ENCODE measurements at places on chromosomes 6 and 20.
A peak's percentile ranks its signal among the peaks of the same experiment; 100 is the strongest.

DNA sequence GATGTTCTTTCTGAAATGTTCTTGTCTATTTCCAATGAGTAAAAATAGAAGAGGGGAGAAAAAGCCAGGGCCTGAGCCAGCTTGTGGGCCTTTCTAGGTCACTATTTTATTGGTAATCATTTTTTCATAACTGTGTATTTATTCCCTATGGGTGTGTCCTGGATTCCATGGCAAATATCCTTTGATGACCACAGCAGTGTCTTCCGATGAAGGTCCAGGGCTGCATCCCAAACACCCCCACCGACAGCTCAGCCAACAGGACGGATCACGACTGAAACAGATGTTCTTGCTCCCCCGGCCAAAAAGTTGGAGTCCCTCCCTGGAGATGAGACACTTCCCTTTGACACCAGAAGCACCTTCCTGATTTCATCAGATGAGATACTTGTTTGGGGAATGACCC is 105.4 kb upstream of the PLEKHG1 start:
- DNase-seq, result no peak

DNA sequence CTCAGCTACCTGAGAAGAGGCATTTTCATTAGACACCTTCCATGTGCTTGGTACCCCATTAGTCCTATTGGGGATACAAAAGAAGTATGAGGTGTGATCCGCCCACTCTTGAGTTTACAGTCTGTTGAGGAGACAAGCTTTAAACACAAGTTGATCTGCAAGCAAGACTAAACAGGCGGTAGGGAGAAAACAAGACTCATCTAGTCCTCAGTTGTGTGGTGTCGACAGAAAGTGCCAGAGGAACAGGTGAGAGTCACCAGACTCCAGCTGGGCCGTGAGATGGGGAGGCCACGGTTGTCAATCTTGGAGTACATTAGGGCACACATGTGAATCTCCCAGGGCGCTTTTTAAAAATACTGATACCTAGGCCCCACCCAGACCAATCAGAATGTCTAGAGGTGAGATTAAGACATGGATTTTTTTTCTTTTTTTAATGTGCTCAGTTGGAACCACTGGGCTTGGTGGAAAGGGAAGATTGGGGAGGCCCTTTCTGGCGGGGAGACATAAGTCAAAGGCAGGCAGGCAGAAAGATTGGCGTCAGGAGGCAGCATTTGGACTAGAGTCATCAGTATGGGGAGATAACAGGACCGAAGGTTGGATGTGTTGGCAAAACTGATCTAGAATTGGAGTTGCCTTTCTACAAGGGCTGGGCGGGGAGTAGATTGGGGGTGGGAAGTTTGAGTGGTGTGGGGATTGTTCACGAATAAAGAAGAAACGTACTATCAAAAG is 10.4 kb downstream of the E2F3 start:
- DNase-seq, result no peak

- DNase-seq, result peak; percentile 55
Observed at GRCh38 chr6:137882225-137882961, 15.3 kb downstream of the TNFAIP3 start.

DNA sequence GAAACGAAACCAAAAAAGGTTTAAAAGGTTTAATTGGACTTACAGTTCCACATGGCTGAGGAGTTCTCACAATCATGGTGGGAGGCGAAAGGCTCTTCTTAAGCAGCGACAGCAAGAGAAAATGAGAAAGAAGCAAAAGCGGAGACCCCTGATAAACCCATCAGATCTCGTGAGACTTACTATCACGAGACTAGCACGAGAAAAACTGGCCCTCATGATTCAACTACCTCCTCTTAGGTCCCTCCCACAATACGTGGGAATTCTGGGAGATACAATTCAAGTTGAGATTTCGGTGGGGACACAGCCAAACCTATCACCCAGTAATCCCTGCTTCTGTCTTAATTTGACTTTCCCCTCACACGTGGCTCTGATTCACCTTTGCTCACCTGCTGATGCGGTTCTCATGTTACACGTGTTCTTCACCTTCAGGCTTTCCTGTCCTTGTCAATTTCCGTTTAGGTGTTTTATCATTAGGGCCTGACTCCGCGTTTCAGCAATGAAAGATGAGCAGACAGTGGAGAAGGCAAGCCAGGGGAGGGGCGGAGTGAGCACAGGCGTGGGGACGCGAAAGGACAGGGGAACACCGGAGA is 57.1 kb downstream of the AGPAT4 start:
- DNase-seq, result no peak

- DNase-seq, result no peak
Observed at GRCh38 chr6:139187489-139187888, 52.6 kb downstream of the HECA start.

DNA sequence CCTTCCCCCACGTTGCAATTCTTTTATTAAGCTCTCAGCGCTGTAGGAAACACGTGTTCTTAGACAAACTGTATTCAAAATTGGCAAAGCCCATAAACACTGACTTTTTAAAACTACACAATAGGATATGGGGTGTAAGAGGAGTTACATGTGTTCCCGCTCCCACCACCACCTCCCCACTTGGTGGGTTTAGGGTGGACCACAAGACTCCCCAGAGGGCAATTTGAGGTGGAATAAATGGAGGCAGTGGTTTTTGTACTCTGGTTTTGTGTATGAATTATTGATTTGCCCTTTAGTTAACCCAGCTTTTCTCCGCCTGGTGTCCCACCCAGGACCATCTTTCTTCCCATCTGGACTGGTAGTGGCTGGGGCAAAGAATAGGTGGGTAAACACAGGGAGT is 3.7 kb downstream of the UQCC2 start:
- DNase-seq, result no peak

GRCh38 chr6:56314683-56315523 is 67.5 kb upstream of the COL21A1 start:
- DNase-seq, result peak; percentile 21
